ENCODE measurements at places on chromosomes 12 and 14. TPM values are rescaled to one million over a fixed set of nuclear protein-coding genes. Genes with fewer than 3 reads are reported as not detected.

RAN gene
- 212 TPM for polyA plus RNA-seq

GALNT8 gene
- 0.30 TPM for polyA plus RNA-seq

SPRYD3 gene
- polyA plus RNA-seq, result 24.4 TPM

KRT82 gene
- not detected for polyA plus RNA-seq

KCNK13 gene
- polyA plus RNA-seq, result 0.39 TPM

ALG10B gene
- 1.6 TPM for polyA plus RNA-seq

C12orf54 gene
- 0.21 TPM for polyA plus RNA-seq

OTX2 gene
- polyA plus RNA-seq, result not detected

KRT79 gene
- polyA plus RNA-seq, result 1.5 TPM

IL22 gene
- not detected for polyA plus RNA-seq

TGM1 gene
- polyA plus RNA-seq, result 9.8 TPM

KRT83 gene
- not detected for polyA plus RNA-seq

Measured in lung (tissue), 17 donors.